ENCODE measurements at places on chromosomes 11 and 22.

DNA sequence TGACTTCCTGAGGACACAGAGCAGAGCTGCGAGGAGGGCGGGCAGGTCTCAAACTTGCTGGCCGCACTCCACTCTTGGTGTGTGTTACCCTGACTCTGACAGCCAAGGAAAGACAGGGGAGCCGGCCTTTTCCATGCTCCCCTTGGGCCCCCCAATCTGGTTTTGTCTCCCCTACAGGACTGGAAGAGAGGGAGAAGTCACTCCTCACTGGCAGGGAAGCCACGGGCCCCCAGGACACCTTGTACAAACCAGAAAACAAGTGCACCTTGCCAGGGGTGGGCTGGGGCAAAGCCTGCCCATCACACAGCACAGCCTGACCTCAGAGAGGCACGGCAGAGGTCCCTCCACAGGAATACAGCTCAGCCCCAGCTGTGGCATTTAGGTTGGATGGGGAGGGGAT, 20.2 kb downstream of the CBX7 start:
- DNase-seq: no peak

GRCh38 chr22:42174062-42174461, 43.5 kb upstream of the CYP2D6 start:
- DNase-seq: no peak

GRCh38 chr11:30984442-30984816, 385.1 kb downstream of the DCDC1 start:
- no peak for DNase-seq

GRCh38 chr11:117471776-117472175, 144.1 kb downstream of the CEP164 start:
- DNase-seq: no peak

- no peak for DNase-seq
These were observed 32.9 kb downstream of the APLP2 start for GRCh38 chr11:130102301-130103249.

- DNase-seq: no peak
These were observed 12.7 kb downstream of the MYO18B start for GRCh38 chr22:25754527-25755202.

DNA sequence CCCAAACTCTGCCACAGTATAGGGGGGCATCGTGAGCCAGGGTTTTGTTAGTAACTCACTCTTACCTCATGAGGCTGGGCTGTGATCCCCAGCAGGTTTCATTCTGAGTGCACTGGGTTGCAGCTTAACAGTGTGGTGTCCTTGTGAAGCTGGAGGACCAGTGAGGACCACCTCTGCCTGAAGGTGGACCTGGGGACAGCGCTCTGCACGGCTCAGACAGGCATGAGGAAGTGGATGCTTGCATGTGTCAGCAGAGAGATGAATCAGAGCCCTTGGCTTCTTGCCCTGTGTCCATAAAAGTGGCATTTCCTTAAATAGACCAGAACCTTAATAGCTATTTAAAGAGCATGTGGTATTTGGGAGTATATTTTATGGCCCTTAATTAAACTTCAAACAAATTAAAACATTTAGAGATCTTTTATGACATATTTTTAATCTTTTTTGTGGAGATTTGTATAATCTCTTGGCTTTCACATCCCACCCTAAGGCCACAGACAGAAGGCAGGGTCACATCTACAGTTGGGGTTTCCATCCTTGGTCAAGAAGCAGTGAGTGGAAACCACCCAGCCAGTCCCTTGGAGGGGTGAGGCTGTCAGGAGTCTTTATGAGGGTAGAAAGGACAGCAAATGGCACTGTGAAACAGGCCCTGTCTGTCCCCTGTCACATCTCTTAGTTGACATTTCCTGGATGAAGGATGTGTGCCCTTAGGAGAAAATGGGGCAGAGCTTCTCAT, 24.8 kb upstream of the ADORA2A start:
- no peak for DNase-seq

- peak; percentile 75 for DNase-seq
These were observed 649 bp downstream of the SELENOO start for GRCh38 chr22:50201191-50202129.

DNA sequence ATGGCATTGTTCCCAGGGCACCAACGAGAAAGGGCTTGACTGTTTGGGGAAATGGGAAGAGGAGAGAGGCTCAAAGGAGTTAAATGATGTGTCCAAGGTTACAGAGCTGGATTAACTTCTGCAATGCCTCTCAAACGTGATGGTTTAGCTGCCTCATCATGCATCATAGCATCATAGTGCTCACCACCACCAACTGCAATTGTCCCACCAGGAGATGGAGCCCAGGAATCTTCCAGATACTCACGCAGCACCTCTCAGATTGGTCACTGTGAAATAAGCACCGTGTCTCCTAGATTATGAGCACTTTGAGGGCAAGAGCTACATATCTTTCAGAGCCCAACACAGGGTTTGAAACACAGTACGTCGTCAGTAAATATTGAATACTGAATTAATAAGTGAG, 69.2 kb downstream of the PRSS23 start:
- DNase-seq: no peak

- DNase-seq: no peak
These were observed 67.7 kb upstream of the CLNS1A start for GRCh38 chr11:77705195-77705875.

DNA sequence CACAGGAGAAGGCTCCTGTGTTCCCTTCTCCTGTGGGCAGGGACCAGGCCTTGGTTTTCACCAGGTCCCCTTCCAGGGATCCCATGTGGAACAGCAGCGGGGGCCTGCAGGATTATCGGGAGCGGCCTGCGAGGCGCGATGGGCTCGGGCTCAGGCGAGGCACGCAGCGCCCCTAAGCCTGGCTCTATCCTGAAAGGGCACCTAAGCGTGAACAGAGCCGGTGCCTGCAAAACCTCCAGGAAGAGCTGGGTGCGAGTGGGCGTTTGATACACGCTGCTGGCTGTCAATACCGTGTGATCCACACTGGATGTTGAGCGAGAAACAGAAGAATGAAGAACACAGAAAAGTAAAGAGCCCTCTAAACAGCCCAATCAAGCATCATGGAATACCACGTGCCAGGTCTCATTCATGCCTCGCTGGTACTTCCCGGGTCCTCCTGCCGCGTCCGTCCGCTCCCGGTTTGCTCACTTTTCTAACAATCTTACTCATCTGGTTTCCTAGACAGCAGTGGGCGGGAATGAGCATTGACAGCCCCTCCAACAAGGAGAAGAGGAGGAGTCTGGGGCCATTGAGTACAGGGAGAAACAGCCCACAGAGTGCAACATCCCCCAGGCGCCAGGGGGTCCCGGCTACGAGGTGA, 12.5 kb downstream of the OSBPL5 start:
- no peak for DNase-seq

GRCh38 chr22:30284172-30284571, 5.1 kb downstream of the CASTOR1 start:
- no peak for DNase-seq

DNA sequence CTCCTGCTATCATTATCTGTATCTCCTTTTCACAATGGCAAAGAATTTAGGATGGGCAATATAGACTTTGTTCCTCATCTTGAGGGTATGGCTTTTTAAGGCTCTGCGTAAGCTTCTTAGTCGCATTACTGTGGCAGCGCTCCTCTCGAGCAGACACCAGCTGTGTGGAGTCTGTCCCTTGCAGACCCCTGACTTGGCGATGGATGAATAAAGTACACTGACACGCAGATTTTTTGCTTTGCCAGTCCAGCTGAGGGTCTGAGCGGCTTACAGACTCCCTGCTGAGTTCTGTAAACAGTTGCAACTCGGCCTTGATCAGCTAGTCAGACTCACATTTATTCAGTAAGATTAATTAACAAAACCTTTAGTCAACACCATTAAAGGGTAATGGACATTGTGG, 390.0 kb upstream of the CNTN5 start:
- no peak for DNase-seq
